ENCODE measurements at places on chromosomes 2 and 18. TPM values are rescaled to one million over a fixed set of nuclear protein-coding genes. Genes with fewer than 3 reads are reported as not detected.

Gene CCDC68
- 5.0 TPM for total RNA-seq

Gene RIT2
- total RNA-seq = not detected

GRCh38 chr2:128376241-128377041 is 57.8 kb upstream of the HS6ST1 start:
- no peak overlapping the region for H3K27ac ChIP-seq
- no peaks in the 10 kb centered on the region for H3K27me3 ChIP-seq
- H3K36me3 ChIP-seq = no peaks in the 10 kb centered on the region

DNA sequence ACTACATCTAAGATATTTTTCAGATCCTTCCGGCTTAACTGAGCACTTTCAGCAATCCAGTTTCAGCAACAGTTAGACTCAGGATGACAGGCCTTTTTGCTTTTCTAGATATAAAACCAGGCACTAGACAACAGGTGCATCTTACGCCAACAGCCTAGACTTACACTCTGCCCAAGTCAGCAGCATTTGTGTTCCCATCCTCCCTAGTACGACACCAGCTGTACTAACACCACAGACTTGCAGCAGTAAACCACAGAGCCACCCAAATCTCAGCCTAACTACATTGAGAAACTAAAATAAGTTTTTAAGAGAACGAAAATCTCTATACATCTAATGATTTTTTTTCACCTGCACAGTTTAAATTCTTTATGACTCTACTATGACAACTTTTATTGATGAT is 89.9 kb upstream of the DNMT3A start:
- no peak overlapping the region for H3K4me3 ChIP-seq
- H3K27ac ChIP-seq = no peak overlapping the region
- H3K36me3 ChIP-seq = no peaks in the 10 kb centered on the region
- DNase-seq = no peak
- H3K4me1 ChIP-seq = no peaks in the 10 kb centered on the region
- no peaks in the 10 kb centered on the region for H3K27me3 ChIP-seq

- H3K27ac ChIP-seq = no peak overlapping the region
- no peak overlapping the region for H3K4me3 ChIP-seq
- H3K27me3 ChIP-seq = no peaks in the 10 kb centered on the region
- no peaks in the 10 kb centered on the region for H3K36me3 ChIP-seq
Observed at GRCh38 chr2:152354069-152354755, 19.2 kb downstream of the FMNL2 start.

- H3K27me3 ChIP-seq = no peaks in the 10 kb centered on the region
- DNase-seq = no peak
- no peaks in the 10 kb centered on the region for H3K36me3 ChIP-seq
- no peak overlapping the region for H3K27ac ChIP-seq
- H3K4me1 ChIP-seq = no peaks in the 10 kb centered on the region
Observed at GRCh38 chr2:230901006-230901405, 24.0 kb downstream of the GPR55 start.

GRCh38 chr2:143460382-143460781 is 331.2 kb downstream of the ARHGAP15 start:
- DNase-seq = no peak
- no peaks in the 10 kb centered on the region for H3K4me1 ChIP-seq
- no peaks in the 10 kb centered on the region for H3K36me3 ChIP-seq
- no peak overlapping the region for H3K27ac ChIP-seq
- no peaks in the 10 kb centered on the region for H3K27me3 ChIP-seq

Gene ITGA6
- total RNA-seq = 59.2 TPM

Gene ARHGEF33
- total RNA-seq = 0.13 TPM

DNA sequence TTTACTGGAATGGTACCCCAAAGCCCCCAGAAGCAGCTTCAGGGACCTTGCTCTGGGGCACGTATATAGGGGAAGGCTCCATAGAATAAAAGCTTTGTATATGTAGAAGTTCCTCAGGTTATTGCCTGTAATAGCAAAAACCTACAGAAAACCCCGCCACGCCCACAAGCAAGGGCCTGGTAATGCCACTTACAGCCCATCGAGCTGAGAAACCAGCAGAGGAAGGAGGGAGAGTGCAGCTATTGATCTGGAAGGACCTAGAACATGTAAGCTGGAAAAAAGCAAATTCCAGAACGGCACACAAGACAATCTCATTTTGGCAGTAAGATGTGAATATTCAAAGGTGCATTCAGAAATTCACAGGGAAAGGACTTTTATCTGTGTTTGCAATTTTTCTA is 15.8 kb downstream of the HS1BP3 start:
- no peak overlapping the region for H3K4me3 ChIP-seq
- no peak for DNase-seq
- no peaks in the 10 kb centered on the region for H3K27me3 ChIP-seq
- peak overlapping the region; percentile 57 for H3K27ac ChIP-seq

DNA sequence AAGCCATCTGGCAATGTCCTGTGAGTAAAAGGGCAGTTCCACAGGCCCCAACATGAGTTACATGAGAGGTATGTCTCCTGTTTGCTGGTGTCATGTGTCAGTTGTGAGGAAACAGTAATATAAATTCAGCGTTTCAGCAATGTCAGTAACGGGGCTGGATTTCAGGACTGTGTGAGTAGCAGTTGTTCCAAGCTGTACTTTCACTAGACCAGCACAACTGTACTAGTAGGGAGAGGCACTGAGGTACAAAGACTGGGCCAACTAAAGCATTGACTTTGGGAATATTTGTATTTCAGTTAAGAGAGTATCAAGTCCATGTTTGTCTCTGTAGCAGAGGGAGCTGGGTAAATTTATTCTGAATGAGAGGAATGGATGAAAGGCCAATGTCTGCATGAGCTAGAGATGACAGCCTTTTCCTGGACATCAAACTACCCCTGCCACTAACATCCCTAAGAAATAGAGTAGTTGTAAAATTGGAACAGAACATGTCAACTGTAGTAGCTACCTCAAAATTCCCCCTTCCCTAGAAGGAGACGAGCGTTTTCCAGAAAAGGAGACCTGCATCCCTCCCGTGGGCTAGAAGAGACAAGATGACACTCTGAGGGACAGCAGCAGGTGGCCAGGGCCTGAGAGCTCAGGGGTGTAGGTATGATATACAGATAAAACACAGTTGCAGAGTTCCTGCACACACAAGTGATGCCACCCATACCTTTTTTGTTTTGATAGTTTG is 24.4 kb downstream of the EIF4E2 start:
- no peak overlapping the region for H3K27ac ChIP-seq
- H3K4me1 ChIP-seq = peaks cover 5% of the 10 kb centered on the region
- no peaks in the 10 kb centered on the region for H3K36me3 ChIP-seq

DNA sequence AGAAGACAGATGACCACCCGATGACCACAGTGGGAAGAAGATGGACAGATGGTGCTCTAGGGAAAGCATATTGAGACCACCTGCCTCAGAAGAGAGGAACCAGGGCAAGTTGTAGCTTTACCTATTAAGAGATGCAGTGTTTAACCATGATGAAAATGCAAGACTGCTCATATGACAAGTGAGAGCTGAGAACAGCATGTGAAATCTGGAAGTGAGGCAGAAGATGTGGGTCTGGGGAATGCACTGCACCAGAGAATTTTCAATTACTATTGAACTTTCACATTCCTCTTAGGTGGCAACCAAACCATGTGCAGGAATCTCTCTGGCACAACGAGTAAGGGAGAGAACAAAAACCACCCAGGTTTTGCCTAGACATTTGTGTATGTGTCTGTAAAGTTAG is 184.8 kb upstream of the CRIM1 start:
- DNase-seq = no peak
- no peak overlapping the region for H3K4me3 ChIP-seq
- no peaks in the 10 kb centered on the region for H3K4me1 ChIP-seq
- H3K27me3 ChIP-seq = no peaks in the 10 kb centered on the region
- H3K36me3 ChIP-seq = no peaks in the 10 kb centered on the region

GRCh38 chr2:240948905-240949790 is 43.0 kb downstream of the CROCC2 start:
- H3K4me1 ChIP-seq = no peaks in the 10 kb centered on the region
- no peak for DNase-seq
- H3K27me3 ChIP-seq = no peaks in the 10 kb centered on the region
- H3K27ac ChIP-seq = no peak overlapping the region

Measured in pancreas (tissue), 10 donors.